GM12864 (cell line): ENCODE measurements at places on chromosomes 16 and 17.

GRCh38 chr17:9645851-9646545 is 681 bp downstream of the USP43 start:
- no peak for DNase-seq

- DNase-seq: no peak
Observed at GRCh38 chr16:89442588-89442987, 47.8 kb downstream of the ANKRD11 start.

DNA sequence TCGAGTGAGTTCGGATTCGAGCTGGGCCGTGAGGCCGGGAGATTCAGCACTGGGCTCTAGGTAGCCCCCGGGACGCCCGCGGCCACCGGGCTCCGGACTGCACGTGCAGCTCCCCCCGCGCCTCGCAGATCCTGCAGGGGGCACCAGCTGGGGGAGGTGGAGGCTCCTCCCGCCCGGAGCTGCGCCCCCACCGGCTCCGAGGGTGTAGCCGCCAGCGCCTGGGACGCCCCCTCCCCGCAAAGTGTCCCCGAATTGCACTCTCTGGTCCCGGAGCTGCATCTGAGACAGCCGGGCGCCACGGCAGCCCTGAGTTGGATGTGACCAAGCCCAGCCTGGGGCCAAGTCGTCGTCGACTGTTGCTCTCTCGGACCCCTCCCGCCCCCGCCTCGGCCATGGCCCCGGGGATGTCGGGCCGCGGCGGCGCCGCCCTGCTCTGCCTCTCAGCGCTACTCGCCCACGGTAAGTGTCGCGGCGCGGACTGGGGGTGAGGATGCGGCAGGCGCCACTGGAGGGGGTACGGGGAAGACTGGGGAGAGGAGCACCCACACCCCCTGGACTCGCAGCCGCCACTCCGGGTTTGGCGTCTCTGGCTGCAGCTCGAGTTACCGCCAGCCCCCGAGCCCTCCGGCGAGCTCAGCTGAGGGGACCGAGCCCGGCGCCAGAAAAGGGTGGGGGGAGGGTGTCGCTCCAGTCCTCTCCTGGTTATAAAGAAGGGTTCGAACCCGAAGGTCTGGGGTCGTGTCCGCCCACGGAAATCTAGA is 1.5 kb downstream of the TMEM132E start:
- no peak for DNase-seq

DNA sequence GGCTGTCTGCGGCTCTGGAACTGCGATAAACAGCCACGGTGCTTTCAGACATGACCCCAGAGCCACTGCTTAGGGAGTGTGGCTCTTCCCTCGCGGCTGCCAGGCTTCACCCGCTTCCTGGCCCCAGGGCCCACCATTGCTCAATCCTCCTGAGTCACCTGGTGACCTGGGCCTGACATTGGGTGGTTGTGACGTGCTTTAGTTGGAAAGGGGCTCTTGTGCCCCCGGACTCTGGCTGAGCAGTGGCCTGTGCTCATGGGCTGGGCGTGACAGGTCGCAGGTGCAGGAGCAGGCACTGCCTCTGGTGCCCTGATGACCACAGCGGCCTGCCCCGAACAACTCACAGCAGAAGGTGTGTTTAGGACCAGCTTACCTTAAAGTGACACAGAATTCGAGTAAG is 8.6 kb upstream of the NUDT16L1 start:
- no peak for DNase-seq

DNA sequence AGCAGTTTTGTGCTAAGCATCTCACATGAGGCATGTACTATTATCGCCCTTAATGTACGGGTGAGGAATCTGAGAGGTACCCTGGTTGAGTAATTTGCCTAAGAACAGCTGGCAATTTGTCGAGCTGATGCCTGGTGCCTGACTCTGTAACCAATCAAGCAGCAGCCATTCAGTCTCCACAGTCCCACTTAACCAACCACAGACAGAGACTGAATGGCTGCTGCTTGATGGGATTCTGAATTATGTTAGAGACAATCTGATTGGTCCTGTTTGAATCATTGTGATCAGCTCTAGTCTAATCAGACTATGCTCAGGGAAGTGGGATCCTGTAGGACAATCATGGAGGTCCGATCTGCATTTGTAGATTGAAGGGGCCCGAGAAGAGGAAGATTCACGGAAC is 447.0 kb downstream of the SHISA9 start:
- no peak for DNase-seq

- DNase-seq: no peak
Observed at GRCh38 chr16:8619671-8620370, 1.7 kb upstream of the METTL22 start.

GRCh38 chr17:61302953-61303816 is 96.5 kb upstream of the TBX2 start:
- no peak for DNase-seq

DNA sequence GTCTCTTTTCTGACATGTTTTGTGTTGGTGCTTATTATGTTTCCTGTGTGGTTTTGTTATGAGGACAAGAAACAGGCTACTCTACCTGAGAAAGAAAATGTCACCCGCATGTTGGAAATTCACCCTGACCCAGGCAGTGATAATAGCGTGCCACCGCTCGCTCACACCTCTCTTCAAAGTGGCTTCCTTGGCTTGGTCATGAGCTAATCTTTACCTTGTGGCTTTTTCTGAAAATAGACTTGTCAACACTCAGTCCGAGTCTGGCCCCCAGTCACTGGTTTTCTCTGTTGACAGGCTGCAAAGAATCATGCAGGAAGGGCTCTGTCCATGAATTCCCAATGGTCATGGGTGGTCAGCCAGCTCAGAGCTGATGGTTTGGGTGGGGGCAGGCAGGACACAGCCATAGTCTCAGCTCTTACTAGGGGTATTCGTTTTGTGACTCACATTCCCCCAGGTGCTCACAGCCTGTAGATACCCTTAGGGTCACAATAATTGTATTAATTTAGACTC is 121.3 kb upstream of the CACNG5 start:
- DNase-seq: no peak

- no peak for DNase-seq
Observed at GRCh38 chr17:76174037-76174436, 33.0 kb upstream of the FOXJ1 start.

GRCh38 chr17:7886227-7887037 is 2.2 kb upstream of the CHD3 start:
- DNase-seq: no peak
